Bone marrow (tissue), 2 donors: ENCODE measurements at places on chromosomes 13 and 19.

- DNase-seq = no peak
Observed at GRCh38 chr13:29500386-29500785, 95.1 kb downstream of the SLC7A1 start.

GRCh38 chr13:27918918-27919658 lies 712 bp upstream of the PDX1 start:
- DNase-seq = no peak

- no peak for DNase-seq
Observed at GRCh38 chr19:16894080-16894479, 5.3 kb downstream of the F2RL3 start.

GRCh38 chr19:36093687-36094086 lies 17.3 kb upstream of the OVOL3 start:
- DNase-seq = no peak

DNA sequence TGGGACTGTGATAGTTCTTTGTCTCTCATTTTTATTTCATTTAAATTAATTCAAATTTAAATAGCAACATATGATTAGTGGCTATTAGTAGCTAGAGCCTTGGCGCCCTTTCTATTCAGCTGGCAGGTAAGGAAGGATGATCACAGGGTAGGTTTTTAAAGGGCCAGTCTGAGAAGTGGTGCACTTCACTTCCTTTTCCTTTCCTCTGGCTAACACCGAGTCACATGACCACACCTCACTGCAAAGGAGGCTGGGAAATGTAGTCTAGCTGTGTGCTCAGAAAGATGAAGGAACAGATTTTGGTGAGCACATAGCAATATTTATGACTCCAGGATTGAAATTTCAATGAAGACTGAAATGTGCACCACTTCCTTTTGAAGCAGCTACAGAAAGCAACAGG lies 128.7 kb downstream of the TSHZ3 start:
- DNase-seq = no peak
